Stimulated activated CD4-positive, alpha-beta T cell treated with anti-CD3 and anti-CD28 coated beads, Interleukin-1b, Interleukin-23, amount 100 ng/mL, for 24 hours (primary cell): ENCODE measurements at places on chromosomes 12 and 14.

- no peak for DNase-seq
Observed at GRCh38 chr12:24705741-24706358, 243.1 kb downstream of the BCAT1 start.

DNA sequence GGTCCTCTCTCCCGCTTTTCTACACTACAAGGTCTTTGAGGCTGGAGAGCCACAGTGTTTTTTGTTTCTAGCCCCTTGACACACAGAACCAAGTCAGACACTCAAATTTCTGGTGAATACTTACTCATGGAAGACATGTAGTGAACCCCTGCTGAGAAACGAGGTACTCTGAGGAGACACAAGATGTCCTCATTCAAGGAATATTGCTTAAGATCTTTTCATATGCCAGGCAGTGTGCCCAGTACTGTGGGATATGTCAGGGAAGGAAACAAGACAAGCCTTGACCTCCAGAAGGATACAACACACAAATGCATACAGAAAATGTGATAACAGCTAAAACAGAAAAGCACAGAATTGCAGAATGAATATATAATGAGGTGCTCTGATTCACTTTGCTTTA is 75.9 kb downstream of the TMTC1 start:
- DNase-seq, result no peak

DNA sequence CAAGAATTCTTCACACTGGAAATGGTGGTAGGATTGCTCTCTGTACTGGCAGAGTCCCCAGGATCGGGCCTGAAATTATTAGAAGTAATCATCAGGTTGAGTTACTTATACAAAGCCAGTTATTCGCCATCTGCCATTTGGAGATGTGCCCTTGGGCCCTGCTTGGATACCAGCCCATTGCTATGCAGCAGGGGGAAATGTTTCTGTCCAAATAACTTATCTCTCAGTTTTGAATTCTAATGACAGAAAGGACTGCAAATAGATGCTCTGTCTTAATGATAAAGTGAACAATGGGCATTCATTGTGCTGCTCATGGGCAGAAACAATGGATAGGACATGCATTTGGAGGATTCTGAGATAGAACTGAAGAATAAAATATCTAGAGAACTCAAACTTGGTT is 139.1 kb upstream of the PELI2 start:
- DNase-seq, result no peak

GRCh38 chr14:35414365-35414764 is 9.8 kb upstream of the NFKBIA start:
- no peak for DNase-seq

GRCh38 chr14:96567289-96567899 is 65.2 kb downstream of the PAPOLA start:
- no peak for DNase-seq

DNA sequence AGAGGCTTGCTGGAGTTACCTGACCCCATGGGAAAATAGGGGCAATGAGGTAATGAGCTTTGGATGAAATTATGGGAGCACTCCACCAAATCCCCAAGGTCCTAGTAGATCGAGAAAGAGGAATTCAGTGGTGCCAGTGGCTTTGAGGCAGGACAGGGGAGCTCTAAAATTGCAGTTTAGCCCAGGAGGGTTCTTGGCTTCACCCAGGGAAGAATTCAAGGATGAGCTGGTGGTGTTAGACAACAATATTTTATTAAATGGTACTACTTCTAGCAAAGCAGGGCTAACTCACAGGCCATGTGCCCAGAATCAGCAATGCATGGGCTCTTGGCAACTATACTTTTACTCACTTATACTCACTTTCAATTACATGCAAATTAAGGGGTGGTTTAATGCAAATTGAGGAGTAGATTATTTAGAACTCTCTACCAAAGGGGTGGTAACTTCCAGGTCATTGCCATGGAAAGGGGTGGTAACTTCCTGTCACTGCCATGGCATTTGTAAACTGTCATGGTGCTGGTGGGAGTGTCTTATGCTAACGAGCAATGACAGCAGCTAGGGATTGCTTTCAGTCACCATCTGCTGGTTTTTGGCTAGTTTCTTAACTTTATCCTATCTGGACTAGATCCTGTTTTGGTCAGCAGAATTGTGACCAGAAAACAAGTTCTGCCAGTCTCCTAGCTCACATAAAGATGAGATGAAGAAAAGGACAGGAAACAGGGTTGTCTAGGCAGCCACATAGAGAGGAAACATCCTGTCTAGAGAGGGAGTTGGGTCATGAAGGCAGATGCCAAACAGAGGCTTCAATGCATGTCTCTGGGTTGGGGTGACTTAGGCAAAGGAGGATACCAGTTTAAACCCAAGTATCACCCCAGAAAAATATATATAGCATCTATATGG is 64.7 kb downstream of the ZNF641 start:
- no peak for DNase-seq

DNA sequence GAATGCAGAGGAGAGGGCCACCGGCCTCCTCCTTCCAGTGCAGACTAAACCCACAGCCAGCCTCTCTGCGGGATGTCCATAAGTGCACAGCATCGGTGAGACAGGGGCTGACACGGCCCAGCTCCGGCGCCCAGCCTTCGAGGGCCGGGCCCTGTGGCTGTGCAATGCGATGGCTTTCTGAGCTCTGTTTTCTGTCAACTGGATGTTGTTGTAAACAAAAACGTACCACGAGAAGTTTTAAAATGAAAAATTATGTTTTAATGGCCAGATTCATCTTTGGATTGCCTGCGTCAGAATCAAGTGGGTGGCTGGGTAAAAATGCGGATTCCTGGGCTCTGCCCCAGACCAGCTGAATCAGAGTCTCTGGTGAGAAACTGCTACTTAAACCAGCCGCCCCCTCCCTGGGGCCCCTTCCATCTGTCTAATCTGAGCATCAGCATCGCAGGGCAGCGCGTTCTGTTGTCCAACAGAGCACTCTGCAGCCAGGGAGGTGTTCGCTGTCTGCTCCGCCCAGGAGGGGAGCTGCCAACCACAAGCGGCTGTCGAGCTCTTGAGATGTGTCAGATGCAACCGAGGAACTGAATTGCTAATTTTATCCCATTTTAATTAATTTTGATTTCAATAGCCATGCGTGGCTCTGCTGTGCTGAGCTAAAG is 133.4 kb downstream of the RFLNA start:
- no peak for DNase-seq

DNA sequence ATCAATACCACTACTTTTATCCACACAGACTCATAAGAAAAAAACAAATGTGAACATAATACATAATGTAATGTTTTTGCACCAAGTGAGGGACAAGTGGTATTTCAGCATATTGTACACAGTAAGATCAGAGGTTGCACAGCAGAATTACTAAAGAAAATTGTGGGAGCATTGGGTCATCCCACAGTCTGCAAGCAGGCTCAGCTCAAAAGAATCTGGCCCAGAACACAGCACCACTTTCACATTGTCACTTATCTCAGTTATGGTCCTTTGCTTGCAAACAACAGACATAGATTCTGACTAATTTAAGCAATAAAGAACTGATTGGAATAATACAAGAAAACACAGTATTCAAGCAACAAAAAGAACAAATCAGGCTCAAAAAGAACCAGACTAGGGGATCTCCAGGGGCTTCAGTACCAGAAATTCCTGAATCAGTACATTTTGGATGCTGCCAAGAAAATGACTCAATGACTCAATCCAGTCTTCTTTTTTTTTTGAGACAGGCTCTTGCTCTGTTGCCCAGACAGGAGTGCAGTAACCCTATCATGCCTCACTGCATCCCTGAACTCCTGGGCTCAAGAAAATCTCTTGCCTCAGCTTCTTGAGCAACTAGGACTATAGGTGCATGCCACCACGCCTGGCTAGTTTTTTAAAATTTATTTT is 42.9 kb upstream of the EEA1 start:
- DNase-seq, result no peak

- DNase-seq, result no peak
Observed at GRCh38 chr12:116922194-116922897, 11.6 kb downstream of the FBXW8 start.

DNA sequence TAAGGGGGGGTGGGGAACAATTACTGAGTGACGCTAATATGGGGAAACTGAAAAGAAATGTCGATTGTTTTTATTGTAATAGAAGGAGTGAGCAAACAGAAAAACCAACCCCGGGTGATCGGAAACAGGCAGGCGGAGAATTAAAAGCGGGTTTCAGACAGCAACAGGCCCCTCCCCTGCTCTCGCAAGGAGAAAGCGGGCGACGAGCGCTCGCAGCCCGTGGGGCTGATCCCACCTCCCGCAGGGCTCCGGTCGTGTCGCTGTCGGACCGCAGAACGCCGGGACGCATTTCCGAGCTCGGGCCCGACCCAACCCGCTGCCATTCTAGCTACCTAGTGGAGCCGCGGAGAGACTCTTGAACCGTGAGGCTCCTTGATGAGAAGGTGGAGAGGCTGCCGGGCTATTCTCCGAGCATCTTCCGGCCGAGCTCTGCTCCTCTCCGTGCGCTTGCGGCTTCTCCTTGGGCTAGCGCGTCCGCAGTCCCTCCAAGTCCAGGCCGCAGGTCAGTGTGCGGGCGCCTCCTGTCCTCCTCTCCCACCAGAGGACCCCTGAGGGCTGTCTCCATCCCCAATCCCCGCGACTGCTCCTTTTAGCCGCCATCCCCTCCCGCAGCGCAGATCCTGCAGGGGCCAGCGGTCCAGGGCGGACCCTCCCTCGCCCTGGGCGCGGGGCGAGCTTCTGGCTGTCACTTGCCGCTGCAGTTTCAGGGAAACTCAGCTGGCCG is 4.1 kb upstream of the PAX9 start:
- DNase-seq, result no peak

- no peak for DNase-seq
Observed at GRCh38 chr14:97336816-97337215, 539.6 kb downstream of the VRK1 start.

- DNase-seq, result no peak
Observed at GRCh38 chr12:63150713-63151622, at the start of gene AVPR1A. Gene AVPR1A, minus strand, starts transcription at chr12:63151201. Its CDS starts 365 bp downstream, at chr12:63150836.

DNA sequence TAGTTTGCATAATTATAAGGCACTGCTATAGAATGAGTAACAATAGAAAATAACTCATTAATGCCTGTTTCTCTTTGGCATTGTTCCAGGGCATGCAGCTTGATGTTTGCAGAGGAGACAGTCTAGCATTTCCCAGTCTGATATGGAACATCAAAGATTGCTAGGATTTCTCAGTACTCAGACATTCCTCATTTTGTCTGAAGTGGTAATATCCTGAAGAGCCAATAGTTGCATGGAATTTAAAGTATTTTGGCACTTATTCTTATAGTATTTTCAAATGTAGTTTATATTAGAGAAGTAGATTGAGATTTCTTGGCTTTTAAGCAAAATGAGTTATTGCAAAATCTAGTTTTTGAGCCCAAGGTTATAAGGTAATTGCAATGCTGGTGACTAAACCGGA is 337.3 kb upstream of the E2F7 start:
- DNase-seq, result no peak

- DNase-seq, result no peak
Observed at GRCh38 chr12:48994224-48995085, 4.7 kb downstream of the DDN start.

DNA sequence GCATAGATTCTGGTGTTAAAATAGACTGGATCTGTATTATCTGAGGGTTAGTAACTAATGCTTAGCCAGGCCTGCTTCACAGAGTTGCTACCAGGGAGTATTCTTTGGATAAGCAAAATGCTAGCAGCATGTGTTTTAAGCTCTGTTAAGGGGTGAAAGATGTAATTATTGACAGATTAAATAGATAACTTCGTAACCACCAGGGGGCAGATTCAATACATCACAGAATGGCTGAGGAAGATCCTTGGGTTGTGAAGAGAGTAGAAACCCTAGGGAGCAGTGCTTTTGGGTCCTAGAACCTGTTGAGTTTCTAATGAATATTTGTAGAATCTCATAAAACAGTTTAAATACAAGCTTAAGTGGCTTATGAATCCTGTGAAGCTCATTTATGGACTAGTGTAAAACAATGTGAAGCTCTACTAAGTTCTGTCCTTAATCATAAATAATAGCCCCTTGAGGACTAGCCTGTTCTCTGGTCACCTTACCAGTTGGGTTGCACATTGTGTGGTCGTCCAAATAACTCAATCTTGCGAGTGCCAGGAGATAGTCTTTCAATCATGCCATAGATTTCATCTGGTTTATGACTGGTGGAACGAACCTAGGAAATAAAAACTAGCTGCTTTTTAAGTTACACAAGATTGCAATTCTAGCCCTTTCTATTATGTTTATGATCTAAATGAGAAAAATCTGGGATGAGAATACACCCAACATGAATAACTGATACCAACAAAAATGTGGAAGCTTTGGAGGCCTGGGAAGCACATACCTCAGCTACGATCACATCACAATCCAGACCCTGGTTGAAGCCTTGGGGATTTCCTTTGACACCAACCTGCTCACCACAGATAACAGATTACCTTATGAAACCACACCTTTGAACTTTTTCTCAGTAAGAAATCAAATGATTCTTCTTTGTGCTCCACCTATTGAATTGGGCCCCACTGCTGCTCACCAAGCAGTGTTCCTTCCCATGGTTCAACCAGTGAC is 12.3 kb downstream of the METTL3 start:
- no peak for DNase-seq

GRCh38 chr12:120139958-120140357 is 23.4 kb upstream of the RAB35 start:
- no peak for DNase-seq

DNA sequence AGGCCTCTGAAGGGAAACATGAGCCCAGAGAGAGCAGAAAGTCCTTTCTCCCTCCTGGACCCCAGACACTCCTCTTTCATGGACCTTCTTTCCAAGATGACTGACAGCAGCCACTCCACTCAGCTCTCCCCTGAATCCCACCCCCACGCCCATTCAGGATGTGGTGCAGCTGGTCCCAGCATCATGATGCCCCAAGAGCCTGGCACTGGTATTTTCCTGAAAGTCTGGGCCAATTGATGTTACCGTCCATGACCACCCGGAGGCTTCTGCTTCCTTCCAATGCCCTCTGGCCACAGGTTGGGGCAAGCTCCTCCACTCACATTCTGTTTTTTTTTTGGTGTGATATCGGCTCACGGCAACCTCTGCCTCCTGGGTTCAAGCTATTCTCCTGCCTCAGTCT is 112.6 kb downstream of the CALM1 start:
- DNase-seq, result no peak

DNA sequence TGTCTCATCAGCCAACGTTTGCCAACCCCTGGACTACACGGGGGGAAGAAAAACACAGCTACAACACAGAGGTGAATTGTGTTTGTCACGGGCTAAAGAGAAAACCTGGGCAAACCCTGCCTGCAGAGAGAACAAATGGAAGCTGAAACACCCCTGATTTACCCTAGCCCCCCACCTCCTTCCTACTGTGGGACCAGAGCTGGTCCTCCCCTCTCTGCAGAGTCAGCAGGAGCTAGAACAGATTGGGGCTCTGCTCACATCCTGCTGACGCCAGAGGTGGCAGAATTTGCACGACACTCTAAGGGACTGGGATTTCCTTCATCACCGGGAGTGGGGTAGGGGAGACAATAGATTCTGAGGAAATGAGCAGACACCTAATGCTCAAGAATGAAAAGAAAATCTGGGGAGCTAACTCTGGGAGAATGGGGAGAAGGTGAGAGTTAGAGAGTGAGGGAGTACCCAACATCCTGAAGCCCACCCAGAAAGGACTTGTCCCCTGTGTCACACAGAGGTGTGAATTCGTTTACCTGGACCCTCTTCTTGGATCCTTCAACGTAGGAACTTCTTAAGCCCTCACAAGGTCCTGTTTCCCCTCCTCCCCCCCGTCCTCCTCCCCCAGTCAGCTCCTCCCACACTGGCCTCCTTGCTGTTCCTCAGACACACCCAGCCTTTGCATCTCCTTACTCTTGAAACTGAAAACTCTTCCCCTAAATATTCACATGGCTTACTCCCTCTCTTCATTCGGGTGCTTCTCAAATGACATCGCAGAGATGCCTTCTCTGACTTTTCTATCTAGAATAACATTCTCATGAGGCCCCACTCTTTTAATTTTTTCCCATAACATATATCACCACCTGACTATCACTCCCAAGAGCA is 26.2 kb upstream of the CDKN3 start:
- no peak for DNase-seq
